ENCODE measurements at places on chromosomes 13 and 19.

DNA sequence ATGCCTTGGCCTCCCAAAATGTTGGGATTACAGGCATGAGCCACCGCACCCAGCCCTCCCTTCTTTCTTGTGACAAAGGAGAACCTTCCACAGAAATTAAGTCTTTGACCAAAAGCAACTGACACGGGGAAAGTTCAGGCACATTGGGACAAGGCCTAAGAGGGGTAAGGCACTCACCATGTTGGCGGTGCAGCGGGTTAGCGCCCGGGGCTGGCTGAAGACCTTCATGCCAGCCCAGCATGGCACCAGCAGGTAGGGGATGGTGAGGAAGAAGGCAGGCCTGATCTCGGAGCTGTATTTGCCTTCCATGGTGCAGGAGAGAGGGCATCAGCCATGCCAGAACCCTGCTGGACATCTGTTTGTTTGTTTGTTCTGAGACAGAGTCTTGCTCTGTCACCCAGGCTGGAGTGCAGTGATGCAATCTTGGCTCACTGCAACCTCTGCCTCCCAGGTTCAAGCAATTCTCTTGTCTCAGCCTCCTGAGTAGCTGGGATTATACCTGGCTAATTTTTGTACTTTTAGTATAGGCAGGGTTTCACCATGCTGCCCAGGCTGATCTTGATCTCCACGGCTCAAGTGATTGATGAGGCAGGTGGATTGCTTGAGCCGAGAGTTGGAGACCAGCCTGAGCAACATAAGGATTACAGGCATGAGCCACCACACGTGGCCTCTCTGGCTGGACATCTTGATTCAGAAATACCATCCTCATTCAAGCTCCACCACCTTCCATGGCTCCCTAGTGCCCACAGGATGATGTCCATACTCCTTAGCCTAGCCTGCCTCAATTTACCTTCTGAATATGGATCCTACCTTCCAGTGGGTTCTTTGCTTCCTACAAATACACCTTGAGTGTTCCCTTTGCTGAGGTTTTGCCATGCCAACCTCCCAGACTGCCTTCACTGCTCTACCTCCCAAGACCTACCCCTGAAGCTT, 4.4 kb downstream of the TM6SF2 start:
- DNase-seq = no peak

DNA sequence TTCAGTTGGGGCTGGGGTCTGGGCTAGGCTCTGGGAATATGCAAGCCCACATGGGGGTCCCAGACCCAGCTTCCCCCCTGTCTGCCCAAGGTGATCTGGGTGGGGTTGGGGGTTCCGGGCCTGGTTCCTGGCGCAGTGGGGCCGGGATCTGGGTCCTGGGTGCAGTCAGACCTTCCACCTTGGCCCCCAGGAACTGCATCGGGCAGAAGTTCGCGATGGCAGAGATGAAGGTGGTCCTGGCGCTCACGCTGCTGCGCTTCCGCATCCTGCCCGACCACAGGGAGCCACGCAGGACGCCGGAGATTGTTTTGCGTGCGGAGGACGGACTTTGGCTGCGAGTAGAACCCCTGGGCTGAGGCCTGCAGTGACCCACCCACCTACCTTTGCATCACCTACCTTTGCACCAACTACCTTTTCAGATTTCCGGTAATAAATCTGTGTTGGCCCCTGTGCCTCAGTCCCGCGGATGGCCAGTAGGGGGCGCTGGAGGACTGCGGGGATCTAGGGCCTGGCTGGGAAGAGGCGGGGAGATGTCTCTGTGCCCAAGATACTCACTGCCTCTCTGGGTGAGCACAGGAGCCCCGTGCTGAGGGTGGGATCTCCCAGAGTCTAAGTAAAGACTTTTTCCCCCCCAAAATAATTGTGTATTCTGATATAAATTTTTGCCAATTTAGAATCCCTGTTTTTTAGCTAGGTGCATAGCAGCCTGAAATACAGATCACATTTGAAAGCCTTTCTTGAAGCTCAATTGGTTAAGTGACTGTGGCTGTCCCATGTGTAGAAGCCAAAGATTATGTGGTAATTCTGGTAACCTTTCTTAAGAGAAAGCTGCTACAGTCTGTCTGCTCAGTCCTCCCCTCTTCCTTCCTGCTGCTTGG, 11.5 kb upstream of the CYP4F3 start:
- DNase-seq = peak; percentile 84

DNA sequence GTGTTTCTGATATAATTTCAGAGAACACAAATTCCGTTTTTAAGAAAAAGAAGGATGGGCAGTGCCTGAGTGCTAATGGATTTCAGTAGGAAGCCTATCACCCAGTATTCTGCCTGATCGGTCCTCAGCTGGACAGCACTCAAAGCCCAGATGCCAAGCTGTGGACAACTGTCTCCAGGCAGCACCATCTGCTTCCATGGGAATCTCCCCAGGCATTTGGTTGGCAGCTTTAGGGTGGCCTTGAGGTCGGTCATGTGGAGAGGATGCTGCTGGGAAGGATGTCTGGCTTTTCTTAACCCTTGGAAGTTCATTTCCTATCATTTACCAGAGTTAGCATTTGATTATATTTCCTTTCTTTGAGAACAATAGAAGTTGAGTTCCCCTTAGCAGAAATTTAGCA, 311.7 kb downstream of the TBC1D4 start:
- DNase-seq = no peak

- no peak for DNase-seq
These were observed 534 bp upstream of the GEMIN7 start for GRCh38 chr19:45078390-45079062.

- peak; percentile 38 for DNase-seq
These were observed at the start of gene MRI1 for GRCh38 chr19:13764101-13764807. Gene MRI1, plus strand, starts transcription at chr19:13764522. Its CDS starts 67 bp downstream, at chr19:13764589.

GRCh38 chr19:38538793-38539528, 78.8 kb downstream of the MAP4K1 start:
- no peak for DNase-seq

- DNase-seq = no peak
These were observed 52.3 kb downstream of the PTPRS start for GRCh38 chr19:5288347-5288739.

GRCh38 chr19:48230555-48231129, 25.1 kb downstream of the CARD8 start:
- no peak for DNase-seq
